ENCODE measurements at places on chromosomes 7 and 10.

- no peak for DNase-seq
- H3K36me3 ChIP-seq, result no peaks in the 10 kb centered on the region
- no peak overlapping the region for H3K27ac ChIP-seq
- H3K4me3 ChIP-seq, result peak overlapping the region; percentile 73
- no peaks in the 10 kb centered on the region for H3K27me3 ChIP-seq
These were observed 53.7 kb upstream of the KDM7A start for GRCh38 chr7:140230516-140230860.

- H3K27ac ChIP-seq, result no peak overlapping the region
- H3K27me3 ChIP-seq, result no peaks in the 10 kb centered on the region
- H3K4me3 ChIP-seq, result no peak overlapping the region
- H3K4me1 ChIP-seq, result no peaks in the 10 kb centered on the region
- no peak for DNase-seq
These were observed 1.0 kb upstream of the CYP2W1 start for GRCh38 chr7:981793-982510.

GRCh38 chr7:149569726-149570422 lies 72.3 kb upstream of the ZNF746 start:
- H3K27ac ChIP-seq, result no peak overlapping the region
- H3K36me3 ChIP-seq, result peaks cover 8% of the 10 kb centered on the region
- no peaks in the 10 kb centered on the region for H3K27me3 ChIP-seq
- no peak overlapping the region for H3K4me3 ChIP-seq
- no peak for DNase-seq

DNA sequence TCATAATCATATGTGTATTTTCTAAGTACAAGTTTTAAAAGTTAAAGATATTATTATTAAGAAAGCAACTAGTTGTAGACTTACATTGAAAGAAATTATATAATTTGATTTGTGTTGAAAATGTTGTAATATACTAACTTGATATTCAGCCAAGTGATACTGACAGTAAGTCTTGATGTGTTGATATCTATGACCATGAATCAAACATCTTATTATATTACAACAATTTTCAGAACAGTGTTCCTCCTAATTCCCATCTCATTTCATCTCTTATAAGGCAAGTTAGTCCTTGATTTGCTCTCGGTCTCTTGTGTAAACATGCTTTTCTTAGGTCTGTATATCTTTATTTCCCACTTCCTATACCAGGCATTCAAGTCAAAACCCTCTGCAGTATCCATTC lies 269.2 kb upstream of the SEMA3E start:
- no peaks in the 10 kb centered on the region for H3K36me3 ChIP-seq
- H3K27ac ChIP-seq, result no peak overlapping the region
- no peak for DNase-seq
- no peaks in the 10 kb centered on the region for H3K27me3 ChIP-seq
- H3K4me1 ChIP-seq, result no peaks in the 10 kb centered on the region

DNA sequence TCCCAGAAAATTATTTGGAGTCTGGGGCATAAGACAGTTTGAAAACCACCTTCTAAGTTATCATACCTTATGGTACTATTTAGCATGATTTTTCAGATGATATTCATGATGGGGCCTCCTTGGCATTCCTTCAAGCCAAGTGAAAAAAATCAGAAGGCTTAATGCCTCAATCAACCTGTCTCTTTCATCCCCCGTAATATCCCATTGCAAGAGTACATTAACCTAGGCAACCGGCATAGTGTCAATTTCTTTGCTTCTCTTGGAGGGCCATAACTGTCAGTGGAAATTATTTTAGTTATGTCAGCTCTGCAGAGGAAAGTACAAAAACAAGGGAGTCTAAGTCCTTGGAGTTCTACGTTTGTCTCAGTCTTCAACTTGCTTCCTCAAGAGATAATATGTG lies 43.4 kb downstream of the INHBA start:
- peaks cover 17% of the 10 kb centered on the region for H3K4me1 ChIP-seq
- no peak for DNase-seq
- H3K4me3 ChIP-seq, result no peak overlapping the region
- no peaks in the 10 kb centered on the region for H3K27me3 ChIP-seq
- H3K36me3 ChIP-seq, result no peaks in the 10 kb centered on the region

- H3K4me1 ChIP-seq, result no peaks in the 10 kb centered on the region
- peak overlapping the region; percentile 33 for H3K27ac ChIP-seq
- H3K4me3 ChIP-seq, result peak overlapping the region; percentile 77
- DNase-seq, result no peak
These were observed 10.0 kb downstream of the HHEX start for GRCh38 chr10:92699518-92700381.

GRCh38 chr7:130278860-130279259 lies 12.2 kb downstream of the CPA2 start:
- peaks cover 23% of the 10 kb centered on the region for H3K4me1 ChIP-seq
- no peaks in the 10 kb centered on the region for H3K27me3 ChIP-seq
- H3K36me3 ChIP-seq, result no peaks in the 10 kb centered on the region

DNA sequence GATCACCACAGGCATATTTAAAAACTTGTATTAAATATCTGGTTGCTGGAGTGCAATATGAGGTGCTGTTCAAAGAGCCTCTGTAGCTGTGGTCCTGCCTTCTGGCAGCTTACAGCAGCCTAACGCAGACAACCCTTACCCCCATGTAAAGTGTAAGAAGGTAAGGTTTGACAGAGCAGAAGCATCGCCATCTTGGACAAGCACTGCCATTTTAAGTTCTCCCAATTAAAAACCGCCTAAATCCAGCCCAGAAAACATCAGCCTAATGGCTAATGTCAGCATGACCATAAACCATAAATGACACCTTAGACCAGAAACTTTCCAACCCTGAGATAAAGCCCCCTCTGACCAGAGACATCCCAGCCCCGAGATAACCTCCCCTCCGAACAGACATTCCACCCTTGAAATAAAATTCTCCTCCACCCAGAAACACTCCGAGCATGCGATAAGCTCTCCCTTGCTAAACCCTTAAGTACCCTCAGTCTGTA lies 5.3 kb upstream of the OIT3 start:
- DNase-seq, result no peak
- H3K4me3 ChIP-seq, result no peak overlapping the region
- H3K36me3 ChIP-seq, result peaks cover 18% of the 10 kb centered on the region
- no peak overlapping the region for H3K27ac ChIP-seq

- no peak for DNase-seq
- H3K27me3 ChIP-seq, result no peaks in the 10 kb centered on the region
- H3K36me3 ChIP-seq, result no peaks in the 10 kb centered on the region
- H3K27ac ChIP-seq, result no peak overlapping the region
These were observed 38.6 kb downstream of the ZCCHC24 start for GRCh38 chr10:79406683-79407422.

- H3K4me3 ChIP-seq, result no peak overlapping the region
- no peak for DNase-seq
- peaks cover 6% of the 10 kb centered on the region for H3K36me3 ChIP-seq
- no peaks in the 10 kb centered on the region for H3K27me3 ChIP-seq
These were observed 37.6 kb downstream of the SGMS1 start for GRCh38 chr10:50585921-50586739.

- no peaks in the 10 kb centered on the region for H3K4me1 ChIP-seq
- H3K4me3 ChIP-seq, result no peak overlapping the region
- peaks cover 8% of the 10 kb centered on the region for H3K36me3 ChIP-seq
- H3K27me3 ChIP-seq, result no peaks in the 10 kb centered on the region
These were observed 3.6 kb downstream of the TMEM254 start for GRCh38 chr10:80081801-80082750.

GRCh38 chr7:96354881-96355280 lies 33.0 kb upstream of the SLC25A13 start:
- H3K27ac ChIP-seq, result no peak overlapping the region
- H3K4me1 ChIP-seq, result no peaks in the 10 kb centered on the region
- no peaks in the 10 kb centered on the region for H3K36me3 ChIP-seq
- H3K27me3 ChIP-seq, result no peaks in the 10 kb centered on the region
- DNase-seq, result no peak

DNA sequence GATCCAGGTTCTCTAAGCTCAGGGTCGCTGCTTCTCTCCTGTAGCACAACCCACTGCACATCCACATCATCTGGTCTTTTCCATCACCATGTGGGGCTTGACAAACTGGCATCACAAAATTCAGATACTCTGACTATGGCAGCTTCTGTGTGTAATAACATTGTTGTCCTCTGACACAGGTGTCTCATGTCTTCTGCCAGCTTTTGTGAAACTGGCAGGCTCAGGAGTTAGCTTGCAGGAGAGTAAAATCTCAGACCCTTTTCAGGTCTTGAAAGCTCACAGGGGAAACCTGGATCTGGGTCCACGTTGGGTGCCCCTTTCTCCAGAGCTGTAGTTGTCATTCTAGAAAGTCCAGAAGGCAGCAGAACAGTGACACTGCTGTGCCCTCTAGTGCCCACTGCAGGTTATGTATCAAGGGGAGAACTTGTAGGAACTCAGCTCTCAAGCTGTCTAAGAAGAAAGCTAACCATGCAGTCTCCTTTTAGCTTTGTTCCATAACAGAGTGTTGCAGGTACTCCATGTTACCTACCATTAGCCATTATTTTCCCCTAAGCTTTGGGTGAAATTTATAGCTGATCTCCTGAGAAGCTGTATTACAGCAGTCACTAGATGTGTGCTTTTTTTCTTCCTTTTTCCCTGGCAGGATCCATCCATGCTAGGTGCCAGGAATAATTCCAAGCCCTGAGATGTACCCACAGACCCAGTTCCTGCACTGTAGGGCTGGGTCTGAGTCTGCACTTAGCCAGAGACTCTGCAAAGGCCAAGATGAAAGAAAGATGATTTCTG lies 102.7 kb downstream of the ZNF248 start:
- no peaks in the 10 kb centered on the region for H3K27me3 ChIP-seq
- no peaks in the 10 kb centered on the region for H3K36me3 ChIP-seq
- no peak overlapping the region for H3K4me3 ChIP-seq
- no peak overlapping the region for H3K27ac ChIP-seq

Data from thoracic aorta (tissue), 2 donors.